ENCODE measurements at places on chromosomes 1 and 21. TPM values are rescaled to one million over a fixed set of nuclear protein-coding genes. Genes with fewer than 3 reads are reported as not detected.

DNA sequence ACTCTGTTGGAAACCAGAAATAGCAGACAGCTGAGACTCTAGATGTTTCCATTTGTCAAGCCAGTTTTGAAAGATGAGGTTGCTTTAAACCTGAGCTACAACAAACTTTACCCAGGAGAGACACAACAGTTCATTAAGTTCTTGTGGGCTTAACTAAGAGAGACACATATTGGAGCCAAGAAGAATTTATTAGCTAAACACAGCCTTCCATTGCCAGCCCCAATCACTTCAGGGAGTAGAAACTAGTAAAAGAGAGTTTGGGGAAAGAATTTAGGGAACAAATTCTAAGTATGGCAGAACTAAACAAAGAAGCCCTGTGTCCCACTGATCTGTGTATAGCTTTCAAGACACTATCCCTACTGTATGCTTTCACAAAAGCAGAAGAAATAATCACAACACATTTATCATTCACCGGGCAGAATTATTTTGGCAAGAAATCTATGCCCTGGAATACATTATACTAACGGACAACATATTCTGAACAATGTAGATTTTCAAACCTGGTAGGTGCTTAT, 87.3 kb upstream of the KAZN start:
- no peak for DNase-seq

DNA sequence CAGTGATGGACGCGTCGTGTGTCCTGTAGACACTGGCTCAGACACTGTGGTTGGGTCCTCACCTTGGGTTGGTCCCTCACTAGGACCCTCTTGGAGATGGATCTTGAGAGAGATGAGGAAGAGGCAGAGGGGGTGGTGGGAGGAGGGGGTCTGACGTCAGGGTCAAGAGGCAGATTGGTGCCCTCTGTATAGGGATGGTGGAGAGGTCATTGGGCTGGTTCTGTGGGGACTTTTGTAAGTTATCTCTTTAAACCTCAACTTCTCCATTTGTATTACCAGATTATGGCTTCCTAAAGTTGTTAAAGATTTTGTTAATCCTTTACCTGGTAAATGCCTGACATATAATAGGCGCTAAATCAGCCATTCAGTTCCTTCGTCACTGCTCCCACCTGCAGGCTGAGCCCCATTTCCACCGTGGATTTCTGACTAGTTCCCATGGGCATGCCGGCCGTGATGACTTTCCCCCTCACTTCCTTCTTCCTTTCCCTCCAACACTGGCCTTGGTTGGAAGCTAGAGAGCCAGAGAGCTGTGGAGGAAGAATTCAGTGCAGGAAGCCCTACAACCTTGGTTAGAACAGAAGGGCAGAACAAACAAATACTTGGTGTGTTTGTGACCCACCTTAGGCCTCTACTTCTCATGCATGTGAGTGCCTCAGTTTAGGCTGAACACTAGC, 8.6 kb downstream of the H6PD start:
- DNase-seq = no peak

DNA sequence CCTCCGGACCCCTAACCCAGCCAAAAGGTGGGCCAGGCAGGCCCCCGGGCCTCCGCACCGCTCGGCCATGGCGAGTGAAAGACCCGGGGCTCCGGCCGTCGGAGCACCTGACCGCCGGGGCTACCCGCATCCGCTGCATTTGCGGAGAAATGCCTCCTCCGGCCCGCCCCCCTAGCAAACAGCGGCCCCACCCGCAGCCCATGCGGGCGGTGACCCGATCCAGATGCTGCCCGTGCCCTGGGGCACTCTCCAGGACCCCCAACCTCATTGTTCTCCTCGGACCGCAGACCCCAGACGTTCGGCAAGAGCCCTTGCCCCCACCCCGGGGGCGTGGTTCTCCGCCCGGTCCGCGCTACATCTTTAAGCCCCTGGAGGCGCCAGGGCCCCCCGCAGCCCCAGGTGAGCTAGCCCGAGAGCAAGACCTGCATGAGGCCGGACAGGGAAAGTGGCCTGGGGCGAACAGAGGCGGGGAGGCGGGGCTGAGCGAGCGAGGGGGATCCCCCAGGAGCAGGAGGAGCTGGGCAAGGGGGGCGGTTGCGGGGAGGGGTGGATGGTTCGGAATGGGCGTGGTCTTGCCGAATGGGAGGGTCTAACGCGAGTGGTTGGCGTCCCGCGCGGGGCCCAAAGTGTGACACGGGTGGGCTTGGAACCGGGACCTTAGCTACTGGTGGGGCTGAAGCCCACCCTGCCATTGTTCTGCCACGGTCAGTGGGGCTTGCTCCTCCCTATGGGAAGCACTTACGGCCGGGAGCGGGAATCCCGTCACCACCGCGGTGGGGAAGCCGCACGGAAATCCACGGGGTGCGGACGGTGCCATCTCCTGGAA, 6.3 kb upstream of the CRYBG2 start:
- no peak for DNase-seq

DNA sequence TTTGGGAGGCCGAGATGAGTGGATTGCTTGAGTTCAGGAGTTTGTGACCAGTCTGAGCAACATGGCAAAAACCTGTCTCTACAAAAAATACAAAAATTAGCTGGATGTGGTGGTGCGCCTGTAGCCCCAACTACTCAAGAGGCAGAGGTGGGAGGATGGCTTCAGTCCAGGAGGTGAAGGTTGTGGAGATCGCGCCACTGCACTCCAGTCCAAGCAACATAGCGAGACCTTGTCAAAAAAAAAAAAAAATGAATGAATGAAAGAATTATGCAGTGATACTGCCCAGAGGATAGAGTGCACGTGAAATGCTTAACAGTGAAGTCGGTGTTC, 429 bp upstream of the DPH2 start:
- no peak for DNase-seq

DNA sequence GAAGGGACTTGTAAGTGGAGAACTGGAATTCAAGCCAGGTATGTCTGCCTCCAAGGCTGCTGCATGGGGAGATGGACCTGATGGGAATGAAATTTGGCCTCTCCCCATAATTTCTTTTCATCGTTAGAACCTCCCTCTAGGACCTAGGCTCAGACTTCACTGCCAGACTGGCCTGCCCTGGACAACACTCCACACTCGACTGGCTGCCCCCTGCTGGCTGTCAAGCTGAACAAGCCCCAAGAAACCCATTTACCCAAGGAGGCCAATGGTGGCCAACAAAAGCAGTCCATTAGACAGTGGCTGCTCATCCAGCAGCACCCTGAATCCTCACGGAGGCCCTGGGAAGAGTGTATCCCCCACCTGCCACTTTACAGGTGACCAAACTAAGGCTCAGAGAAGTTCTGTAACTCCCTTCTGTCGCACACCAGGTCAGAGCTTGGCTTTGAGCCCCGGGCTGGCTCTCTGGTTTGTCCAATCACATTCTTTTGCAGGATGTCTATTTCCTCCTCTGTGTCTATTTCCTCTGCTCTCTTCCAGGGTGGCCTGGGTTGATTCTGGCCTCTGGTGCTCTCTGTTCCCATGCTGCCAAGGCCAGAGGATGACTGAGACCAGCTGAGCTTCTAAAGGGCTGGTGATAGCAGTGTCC, 3.8 kb downstream of the RNF186 start:
- no peak for DNase-seq

- peak; percentile 73 for DNase-seq
Measured at GRCh38 chr1:9874959-9875635, 35.0 kb downstream of the CTNNBIP1 start.

GRCh38 chr21:41478319-41479177, 29.4 kb downstream of the TMPRSS2 start:
- no peak for DNase-seq

GRCh38 chr1:155174324-155175280, 953 bp downstream of the TRIM46 start:
- no peak for DNase-seq

DNA sequence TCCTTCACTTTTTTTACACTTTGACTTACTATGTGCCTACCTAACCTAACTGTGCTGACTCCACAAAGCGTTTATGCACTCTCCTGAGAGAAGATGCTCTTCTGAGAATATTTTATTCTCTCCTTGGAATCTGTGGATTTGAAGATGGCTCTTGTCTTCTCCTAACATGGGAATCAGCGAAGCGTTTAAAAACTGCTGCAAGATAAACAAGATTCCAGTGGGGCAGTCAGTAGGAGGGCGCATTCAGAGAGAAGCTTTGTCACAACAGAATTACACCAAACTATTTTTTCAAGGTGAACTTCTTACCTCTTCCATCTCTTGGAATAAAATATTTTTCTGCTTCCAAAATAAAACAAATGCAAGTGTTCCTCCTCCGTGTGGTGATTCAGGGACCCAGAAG, 113.1 kb downstream of the FOXD2 start:
- no peak for DNase-seq

DNA sequence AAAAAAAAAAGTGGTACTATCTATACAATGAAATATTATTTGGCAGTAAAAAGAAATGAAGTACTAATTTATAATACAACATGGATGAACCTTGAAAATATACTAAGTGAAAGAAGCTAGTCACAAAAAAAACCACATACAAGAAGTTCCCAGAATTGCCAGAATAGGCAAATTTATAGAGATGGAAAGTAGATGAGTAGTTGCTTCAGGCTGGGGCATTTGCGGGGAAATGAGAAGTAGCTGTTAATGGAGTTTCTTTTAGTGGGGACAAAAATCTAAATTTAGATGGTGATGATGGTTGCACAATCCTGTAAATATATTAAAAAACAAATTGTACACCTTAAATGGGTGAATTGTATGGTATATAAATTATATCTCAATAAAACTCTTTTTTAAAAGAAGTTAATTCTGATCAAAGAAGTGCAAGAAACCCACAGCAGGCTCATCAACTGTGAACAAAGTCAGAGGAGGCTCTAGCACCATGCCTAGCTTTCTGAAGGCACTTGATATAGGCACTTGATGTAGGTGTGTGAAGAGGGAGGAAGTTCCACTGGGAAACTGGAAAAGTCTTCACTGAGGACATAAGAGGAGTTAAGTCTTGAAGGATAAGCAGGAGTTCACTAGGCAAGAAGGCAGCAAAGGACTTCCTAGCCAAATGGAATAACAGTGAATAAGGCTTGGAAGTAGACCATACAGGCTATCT, 52.5 kb downstream of the DMAP1 start:
- no peak for DNase-seq

- no peak for DNase-seq
Measured at GRCh38 chr1:147891088-147891487, 11.5 kb upstream of the GJA8 start.

DNA sequence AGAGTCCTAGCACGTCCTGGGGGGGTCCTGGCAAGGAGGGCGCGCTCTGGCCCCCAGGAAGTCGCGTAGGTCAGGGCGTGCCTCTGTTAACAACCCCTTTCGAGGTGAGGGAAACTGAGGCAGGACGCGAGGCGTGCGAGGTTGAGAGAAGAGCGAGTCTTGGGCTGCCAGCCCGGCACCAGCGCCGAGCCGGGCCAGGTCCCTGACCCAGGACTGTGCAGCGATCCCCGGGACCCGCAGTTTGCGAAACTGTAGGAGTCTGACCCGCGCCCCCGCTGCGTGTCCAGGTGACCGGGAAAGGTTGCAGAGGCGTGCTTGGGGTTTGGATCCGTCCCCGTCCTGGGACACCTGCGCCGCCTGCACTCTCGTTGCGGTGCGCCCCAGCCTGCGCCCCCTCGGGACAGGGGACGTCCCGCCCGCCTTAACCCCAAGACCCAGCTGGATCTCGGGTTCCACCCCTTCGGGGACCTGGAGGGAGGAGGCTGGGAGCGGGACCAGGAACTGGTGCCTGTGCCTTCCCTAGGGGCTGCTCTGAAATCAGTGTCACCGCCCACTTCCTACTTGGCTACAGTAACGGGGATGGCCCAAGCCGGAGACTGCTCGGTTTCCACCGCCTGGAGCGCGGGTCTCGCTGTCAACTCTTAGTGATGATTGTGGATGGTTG, 493 bp downstream of the DISC1 start:
- DNase-seq = peak; percentile 63

The SLAMF9 gene
- polyA plus RNA-seq = not detected

The AIRE gene
- 0.15 TPM for polyA plus RNA-seq

The RUNX3 gene
- 0.72 TPM for polyA plus RNA-seq

The BTF3L4 gene
- 67.3 TPM for polyA plus RNA-seq

The VTCN1 gene
- 0.22 TPM for polyA plus RNA-seq

The AADACL4 gene
- 0.13 TPM for polyA plus RNA-seq

The PTAFR gene
- polyA plus RNA-seq = 2.8 TPM

The SFN gene
- polyA plus RNA-seq = 1.1 TPM

Data from hindlimb muscle (tissue), 1 donor.